ENCODE measurements at places on chromosomes 13 and 19.

GRCh38 chr19:3521104-3521445, 15.0 kb downstream of the FZR1 start:
- no peak for DNase-seq

GRCh38 chr19:53571339-53571738, 33.4 kb downstream of the ZNF331 start:
- DNase-seq = no peak

GRCh38 chr19:52778811-52779210, 7.8 kb downstream of the ZNF600 start:
- peak; percentile 35 for DNase-seq

DNA sequence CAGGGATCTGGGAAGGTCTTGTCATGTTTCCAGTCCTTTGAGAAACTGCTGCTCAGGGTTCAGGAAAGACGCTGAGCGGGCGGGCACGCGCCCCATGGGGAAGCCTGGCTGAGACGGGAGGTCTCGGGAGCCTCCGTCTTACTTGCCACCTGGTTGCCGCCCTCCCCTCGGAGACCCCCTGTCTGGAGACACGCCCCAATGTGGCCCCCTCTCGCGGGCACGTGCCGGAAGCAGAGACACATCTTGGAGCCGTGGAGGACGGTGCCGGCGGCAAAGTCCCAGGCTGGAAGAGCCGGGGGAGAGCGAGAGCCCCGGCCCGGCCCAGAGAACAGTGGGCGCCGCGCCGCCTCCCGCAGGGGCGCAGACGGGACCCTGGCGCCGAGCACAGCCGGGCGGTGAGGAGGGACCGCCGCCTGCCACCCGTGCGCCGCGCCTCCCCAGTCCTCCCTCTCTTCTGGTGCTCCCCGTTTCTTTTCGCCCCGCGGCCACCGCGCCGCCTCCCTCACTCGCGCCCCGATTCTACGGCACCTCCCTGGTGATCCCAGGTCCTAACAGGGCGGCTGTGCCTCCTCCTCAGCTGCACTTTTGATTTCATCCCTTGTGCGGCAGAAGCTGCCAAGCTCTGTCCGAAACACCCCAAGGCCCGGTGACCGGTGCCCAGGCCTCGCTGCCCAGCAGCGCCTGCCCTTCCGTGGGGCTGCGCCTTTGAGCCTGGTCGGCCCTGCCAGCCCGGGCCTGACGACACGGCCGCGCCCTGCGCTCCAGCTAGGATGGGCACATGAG, 15.5 kb downstream of the GJB2 start:
- DNase-seq = no peak

DNA sequence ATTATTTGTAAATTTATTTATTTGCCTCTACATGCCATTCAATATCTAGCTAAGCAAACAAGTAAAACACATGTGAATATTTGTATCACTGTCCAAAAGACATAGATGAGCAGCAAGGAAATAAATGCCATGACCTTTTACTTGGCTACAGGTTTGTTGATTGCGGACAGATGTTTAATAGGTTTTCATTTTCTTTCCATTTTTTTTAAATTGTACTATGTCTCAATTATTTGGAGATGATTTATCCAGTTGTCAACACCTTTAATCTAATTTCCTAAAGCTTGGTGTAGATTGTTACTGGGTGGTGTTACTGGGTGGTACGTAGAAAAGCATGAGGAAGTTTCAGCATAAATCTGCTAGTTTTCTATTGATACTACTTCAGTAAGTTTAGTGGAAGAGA, 560.6 kb upstream of the SPRY2 start:
- no peak for DNase-seq

GRCh38 chr13:31168166-31168565, 6.5 kb upstream of the HSPH1 start:
- DNase-seq = no peak

DNA sequence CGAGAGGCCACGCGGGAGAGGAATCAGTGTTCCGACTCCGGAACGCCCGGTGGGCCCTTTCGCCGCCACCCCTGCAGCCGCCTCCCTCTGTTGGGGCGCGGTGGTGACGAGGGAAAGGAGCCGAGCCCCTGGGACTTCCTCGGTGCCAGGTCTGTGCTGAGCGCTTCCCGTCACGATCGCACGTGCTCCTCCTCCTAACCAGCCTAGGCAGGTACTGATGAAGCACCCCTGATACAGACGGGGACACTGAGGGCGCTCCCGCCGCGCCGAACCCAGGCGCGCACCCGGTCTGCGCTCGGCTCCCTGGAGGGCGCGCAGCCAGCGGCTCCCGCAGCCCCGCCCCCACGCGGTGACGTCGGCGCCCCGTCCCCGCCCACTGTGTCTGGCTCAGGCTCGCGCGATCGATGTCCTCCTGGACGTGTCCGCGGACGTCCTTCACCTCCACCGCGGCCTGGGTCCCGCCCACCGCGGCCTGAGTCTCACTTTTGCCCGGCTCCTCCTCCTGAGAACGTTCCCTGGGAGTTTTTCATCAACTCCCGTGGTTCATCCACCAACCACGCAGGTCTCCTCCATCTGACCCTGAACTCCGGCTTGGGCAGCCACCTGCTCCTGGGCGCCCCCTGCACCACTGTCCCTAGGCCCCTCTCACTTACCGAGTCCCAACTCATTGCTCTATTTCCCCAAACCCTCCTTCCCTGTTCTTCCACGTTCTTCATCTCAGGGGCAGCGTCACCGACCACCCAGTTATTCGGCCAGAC, 2.6 kb upstream of the KLK15 start:
- DNase-seq = peak; percentile 32

DNA sequence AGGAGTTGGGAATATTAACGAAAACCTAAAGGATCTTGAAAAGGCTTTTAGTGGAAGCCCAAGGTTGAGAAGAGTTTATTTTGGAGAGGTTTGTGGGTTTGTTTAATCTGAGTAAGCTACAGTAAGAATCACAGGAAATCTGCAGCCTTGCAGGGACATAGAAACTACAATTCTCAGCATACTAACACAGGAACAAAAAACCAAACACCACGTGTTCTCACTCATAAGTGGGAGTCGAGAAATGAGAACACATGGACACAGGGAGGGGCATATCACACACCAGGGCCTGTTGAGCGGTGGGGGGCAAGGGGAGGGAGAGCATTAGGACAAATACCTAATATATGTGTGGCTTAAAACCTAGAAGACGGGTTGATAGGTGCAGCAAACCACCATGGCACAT, 8.7 kb upstream of the SIAH3 start:
- no peak for DNase-seq

- no peak for DNase-seq
Observed at GRCh38 chr19:18231775-18232174, 5.5 kb upstream of the PDE4C start.

DNA sequence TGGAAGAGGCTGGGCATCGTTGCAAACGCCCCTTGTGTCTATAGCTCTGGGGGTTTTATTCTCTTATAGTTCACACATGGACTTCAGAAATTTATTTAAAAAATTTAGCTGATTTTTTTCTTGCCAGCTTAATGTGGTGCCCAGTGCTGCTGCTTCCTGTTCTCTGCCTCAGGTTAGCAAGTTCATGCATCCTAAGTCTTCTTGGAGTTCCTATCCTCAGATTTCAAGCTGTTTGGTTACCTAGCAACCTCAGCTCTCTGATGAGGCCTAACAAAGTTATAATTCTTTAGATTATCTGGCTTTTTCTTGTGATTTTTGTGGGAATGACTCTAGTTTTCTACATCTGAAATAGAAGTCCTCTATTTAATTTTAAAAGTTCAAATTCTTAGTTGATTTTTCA, 250.9 kb downstream of the MAB21L1 start:
- no peak for DNase-seq

DNA sequence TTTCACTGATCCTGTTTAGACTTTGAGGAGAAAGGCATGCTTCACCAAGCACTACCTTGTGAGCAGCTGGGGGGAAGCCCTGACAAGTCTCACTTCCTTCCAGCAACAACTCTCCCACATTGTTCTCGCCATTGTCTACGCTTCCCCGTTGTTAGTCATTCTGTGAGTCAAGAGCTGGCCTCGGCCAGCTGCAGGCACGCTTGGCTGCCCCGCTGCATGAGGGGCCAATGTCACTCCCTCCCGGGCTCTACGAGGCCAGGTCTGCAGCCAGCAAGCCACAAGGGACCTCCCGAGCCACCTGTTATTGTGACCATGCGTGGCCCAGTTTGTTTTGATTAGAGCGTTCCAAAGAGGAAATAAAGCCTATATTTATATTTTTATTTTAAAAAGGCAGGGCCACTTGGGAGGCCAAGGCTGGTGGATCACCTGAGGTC, 220.9 kb downstream of the FOXO1 start:
- no peak for DNase-seq

- DNase-seq = no peak
Observed at GRCh38 chr13:29428310-29429181, 166.9 kb downstream of the SLC7A1 start.

- DNase-seq = peak; percentile 31
Observed at GRCh38 chr19:42386974-42387707, 3.0 kb downstream of the CNFN start.

- no peak for DNase-seq
Observed at GRCh38 chr13:28528848-28529247, 33.9 kb upstream of the FLT1 start.

- DNase-seq = no peak
Observed at GRCh38 chr13:75410207-75410606, 71.8 kb downstream of the TBC1D4 start.

GRCh38 chr13:77459592-77459991, 75.9 kb upstream of the SCEL start:
- no peak for DNase-seq

DNA sequence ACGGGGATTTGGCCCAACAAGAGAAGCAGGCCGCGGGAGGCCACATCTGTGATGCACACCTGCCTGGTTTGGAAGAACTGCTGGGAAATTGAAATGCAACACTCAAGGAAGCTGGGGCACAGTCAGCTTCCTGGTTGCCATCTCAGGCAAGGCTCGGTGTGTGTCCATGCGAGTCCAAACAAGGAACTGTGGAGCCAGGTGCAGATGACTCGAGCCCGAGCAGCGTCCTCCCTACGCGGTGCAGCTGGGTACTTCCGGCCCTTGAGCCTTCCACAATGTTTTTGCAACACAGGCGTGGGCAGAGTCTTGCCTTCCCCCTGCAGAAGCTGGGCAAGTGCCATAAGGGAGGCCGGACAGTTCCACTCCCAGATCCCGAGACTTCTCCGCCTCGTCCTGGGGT, 94.6 kb downstream of the CRYL1 start:
- no peak for DNase-seq

GRCh38 chr13:96632536-96633320, 361.5 kb downstream of the OXGR1 start:
- no peak for DNase-seq

DNA sequence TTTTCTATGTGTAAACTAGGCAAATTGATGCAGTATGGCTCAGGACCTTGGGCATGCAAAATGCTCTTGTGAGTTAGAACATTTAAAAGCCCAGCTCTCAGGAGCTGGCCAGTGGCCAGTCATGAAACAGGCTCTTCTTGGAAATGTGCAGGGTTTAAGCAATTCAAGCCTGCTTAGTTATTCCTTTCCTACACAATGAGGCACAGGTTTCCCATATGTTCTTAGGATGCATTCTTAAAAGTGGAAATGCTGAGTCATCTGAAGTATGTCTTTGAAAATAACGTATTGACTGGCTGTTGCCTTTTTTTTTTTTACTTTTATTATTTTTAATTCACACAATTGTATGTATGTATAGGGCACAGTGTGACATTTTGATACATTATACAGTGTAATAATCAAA, 300.7 kb downstream of the SLC7A1 start:
- DNase-seq = no peak

- no peak for DNase-seq
Observed at GRCh38 chr19:43599635-43600295, 3.4 kb downstream of the ZNF576 start.

DNA sequence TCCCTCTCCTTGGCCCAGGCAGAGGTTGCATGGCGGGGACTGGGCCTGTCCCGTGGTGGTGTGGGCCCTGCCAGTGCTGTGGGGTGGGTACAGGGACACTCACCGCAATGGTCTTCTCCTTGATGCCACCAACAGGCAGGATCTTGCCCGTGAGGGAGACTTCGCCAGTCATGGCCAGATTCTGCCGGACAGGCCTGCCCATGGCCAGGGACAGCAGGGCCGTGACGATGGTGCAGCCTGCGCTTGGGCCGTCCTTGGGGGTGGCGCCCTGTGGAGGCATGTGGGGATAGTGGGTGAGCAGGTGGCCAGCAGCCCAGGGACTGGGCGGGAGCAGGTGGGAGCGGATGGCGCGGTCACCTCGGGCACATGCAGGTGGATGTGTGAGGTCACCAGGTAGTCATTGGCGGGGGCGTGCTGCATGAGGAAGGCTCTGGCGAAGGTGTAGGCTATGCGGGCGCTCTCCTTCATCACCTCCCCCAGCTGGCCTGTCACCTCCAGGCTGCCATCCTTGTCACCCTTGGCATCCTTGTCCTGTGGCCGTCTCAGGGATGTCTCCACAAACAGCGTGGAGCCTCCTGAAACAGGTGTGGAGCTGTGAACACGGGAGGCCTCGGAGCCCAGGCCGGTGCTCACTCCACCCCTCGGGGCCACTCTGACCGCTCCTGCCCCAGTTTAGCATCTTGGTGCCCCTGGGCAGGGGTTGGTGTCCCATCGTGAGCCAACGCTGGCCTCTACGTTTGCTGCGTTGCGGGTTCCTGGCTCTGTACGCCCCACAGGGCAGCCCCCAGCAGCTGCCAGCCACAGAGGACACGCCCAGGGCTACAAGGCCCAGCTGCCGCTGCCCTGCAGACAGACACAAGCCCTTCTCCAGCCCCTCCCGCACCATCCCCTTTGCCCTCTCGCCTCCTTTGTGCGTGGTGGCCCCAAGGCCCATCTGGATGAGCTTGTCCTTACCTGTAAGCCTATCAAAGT, 3.4 kb downstream of the RPL36 start:
- DNase-seq = no peak

DNA sequence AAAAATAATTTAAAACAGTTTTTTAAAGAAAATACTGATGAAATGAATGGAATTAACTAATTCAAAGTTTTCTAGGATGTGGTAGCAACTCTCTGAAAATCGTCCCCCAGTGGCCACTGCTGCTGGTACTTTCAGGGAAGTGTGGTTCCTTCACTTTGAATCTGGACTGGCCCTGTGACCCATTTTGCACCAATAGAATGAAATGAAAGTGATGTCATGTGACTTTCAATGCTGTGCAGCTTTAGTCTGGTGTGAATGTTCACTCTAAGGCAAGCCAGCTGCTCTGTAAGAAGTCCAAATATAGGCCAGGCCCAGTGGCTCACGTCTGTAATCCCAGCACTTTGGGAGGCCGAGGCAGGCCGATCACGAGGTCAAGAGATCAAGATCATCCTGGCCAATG, 26.4 kb upstream of the HNRNPA1L2 start:
- DNase-seq = no peak

DNA sequence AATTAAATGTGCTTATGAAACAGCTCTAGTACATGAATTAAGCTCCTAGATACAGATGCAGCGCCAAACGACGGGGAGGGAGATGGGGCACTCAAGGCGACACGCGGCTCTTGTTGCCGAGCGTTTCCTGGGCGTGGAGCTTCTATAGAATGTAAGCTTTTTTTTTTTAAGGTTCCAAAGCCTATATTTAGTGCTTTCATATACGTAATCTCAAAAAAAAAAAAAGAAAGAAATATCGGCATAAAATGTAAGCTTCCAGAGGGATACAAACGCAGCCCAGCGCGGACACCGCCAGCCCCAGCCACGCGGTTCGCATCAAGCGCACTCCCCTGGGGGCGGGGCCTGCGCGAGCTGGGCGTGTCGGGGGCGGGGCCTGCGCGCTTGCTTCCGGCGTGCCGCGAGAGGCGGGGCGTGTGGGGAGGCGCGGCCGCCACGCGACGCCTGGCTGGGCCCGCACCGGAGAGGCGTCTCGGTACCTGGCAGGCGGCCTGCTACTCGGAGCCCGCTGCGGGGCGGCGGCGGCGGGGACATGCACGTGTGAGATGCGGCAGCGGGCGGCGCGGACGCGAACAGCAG, at the start of gene URI1:
TSS of gene URI1 (plus strand) at position 412 of the 576 bp plus-strand sequence. CDS start 309 bp downstream, outside the sequence.
- DNase-seq = peak; percentile 93
